ENCODE measurements at places on chromosomes 5 and 9. TPM values are rescaled to one million over a fixed set of nuclear protein-coding genes. Genes with fewer than 3 reads are reported as not detected.

The ZBTB6 gene
- total RNA-seq: 35.9 TPM

The TAF11L5 gene
- total RNA-seq: not detected

The IL33 gene
- total RNA-seq: 10.3 TPM

The MELK gene
- 14.6 TPM for total RNA-seq

The PAX5 gene
- 0.64 TPM for total RNA-seq

The CD14 gene
- total RNA-seq: 17.6 TPM

All from cerebellum (tissue), 4 donors.